ENCODE measurements at places on chromosomes 2 and 18. TPM values are rescaled to one million over a fixed set of nuclear protein-coding genes. Genes with fewer than 3 reads are reported as not detected.

The TXNDC2 gene
- total RNA-seq = not detected

The AMER3 gene
- not detected for total RNA-seq

The SCYGR3 gene
- total RNA-seq = not detected

The LIPG gene
- total RNA-seq = 0.23 TPM

The RALBP1 gene
- total RNA-seq = 229 TPM

The ADGRF3 gene
- total RNA-seq = 0.05 TPM

The HPCAL1 gene
- 44.4 TPM for total RNA-seq

The UGT1A1 gene
- total RNA-seq = 0.37 TPM

The EPAS1 gene
- 152 TPM for total RNA-seq

The SNTG2 gene
- 15.3 TPM for total RNA-seq

The SAG gene
- total RNA-seq = not detected

The PXDN gene
- 4.7 TPM for total RNA-seq

The DOK6 gene
- total RNA-seq = 0.42 TPM

The CPLX4 gene
- total RNA-seq = not detected

The SP5 gene
- 1.9 TPM for total RNA-seq

Data from lower leg skin (tissue), 4 donors.